Forelimb muscle (tissue), 1 donor: ENCODE measurements at places on chromosomes 13 and 19. TPM values are rescaled to one million over a fixed set of nuclear protein-coding genes. Genes with fewer than 3 reads are reported as not detected.

Gene MBD3L3
- not detected for polyA plus RNA-seq

- DNase-seq, result no peak
These were observed 44.5 kb downstream of the RFX2 start for GRCh38 chr19:6065685-6066374.

- DNase-seq, result no peak
These were observed 572 bp downstream of the UCHL3 start for GRCh38 chr13:75550159-75550567.

Gene HSD11B1L
- polyA plus RNA-seq, result 4.9 TPM

Gene PEG3
- 242 TPM for polyA plus RNA-seq

- peak; percentile 14 for DNase-seq
These were observed 37.4 kb downstream of the SCGB2B2 start for GRCh38 chr19:34639491-34640085.

Gene LRP3
- polyA plus RNA-seq, result 19.2 TPM
